Smooth muscle cell of the brain vasculature (primary cell): ENCODE measurements at places on chromosomes 7 and 10.

- DNase-seq: peak; percentile 39
Measured at GRCh38 chr10:121886997-121887622, 40.7 kb downstream of the ATE1 start.

DNA sequence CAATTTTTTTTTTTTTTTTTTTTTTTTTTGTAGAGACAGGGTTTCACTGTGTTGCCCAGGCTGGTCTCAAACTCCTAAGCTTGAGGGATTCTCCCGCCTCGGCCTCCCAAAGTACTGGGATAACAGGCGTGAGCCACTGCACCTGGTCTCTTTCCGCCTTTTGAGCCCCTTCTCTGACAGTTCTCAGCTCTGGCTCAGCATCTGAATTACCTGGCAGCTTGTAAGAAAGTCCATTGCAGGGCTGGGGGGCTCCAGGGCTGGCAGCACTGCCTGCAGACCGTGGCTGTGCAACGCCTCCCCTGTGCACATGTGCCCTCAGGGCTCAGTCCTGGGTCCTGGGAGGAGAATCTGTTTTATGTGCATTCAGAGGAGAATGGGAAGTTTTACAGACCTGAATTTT lies 37.6 kb downstream of the VWA2 start:
- no peak for DNase-seq

DNA sequence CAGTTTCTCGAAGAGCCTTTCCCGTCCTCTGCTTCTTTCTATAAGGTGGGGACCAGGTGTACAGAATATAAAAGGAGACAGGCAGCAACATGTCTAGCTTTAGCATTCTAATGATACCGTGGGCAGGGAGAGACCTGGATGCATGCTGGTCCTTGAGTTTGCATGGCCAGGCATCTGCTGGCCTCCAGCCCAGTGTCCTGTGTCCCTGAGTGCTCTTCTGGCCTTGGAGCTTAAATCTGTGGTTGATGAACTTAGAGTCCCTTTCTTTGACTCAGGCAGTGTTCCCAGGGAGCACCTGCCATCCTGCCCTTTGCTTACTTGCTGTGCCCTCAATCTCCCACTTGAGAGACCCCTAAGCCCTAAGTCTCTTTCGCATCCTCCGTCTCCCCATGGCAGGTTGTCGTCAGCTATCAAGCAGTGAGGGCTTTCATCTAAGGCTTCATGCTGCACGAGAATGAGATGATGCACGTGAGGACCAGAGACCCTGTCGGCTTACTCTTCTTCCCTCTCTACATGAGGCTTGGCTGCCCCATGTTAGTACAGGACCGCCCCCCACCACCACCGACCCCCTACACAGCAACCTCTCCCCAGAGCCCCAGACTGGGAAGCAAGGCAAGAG lies 313.4 kb upstream of the C7orf33 start:
- no peak for DNase-seq

DNA sequence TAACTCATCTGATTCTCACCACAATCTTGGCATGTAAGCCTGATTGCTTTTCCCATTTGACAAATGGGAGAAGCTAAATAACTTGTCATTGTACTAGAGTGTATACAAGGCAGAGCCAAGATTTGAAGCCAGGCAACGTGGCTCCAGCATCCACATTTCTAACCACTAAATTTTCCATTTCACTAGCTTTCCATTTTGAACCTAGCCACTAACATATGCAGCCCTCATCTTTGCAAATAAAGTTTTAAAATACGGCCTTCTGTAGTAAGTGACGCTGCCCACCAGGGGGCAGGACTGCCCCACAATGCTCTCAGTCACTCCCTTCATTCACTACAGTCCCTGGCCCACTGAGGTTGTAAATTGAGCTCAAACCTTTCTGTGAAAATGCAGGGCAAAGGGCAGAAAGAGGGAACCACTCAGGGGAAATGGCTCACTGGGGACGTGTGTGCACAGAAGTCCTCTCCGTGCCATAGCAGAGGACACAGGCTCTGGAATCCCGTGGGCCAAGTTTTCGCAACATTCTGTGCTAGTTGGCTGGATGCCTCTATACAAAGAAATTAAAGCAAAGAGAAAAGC lies 315.7 kb downstream of the TNS3 start:
- DNase-seq: peak; percentile 43

DNA sequence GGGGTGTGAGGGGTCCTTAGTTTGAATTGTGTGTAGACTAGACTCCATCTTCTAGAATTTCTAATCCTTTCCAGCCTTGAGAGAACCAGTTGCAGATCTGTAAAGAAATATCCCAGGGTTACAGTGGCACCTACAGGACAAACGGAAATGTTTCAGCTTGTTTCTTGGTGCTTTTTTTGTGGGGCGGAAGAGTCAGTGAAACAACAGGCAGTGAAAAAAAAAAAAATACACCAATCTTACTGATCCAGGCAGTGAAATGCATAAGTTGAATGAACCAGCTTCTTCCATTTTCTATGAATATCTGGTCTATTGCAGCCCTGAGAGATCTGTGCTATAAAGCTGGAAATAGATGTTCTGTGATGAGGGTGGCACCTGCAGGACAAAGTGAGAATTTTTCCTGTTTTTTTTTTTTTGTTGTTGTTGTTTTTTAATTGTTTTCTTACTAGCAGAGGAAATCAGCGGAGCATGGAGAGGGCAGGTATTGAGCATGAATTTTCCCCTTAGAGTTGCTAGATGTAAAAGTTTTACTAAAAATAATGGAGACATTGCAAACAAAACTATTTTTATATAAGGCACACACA lies 81.9 kb upstream of the DYNC1I1 start:
- DNase-seq: peak; percentile 29

- DNase-seq: no peak
Measured at GRCh38 chr7:91046322-91047089, 217.7 kb upstream of the FZD1 start.

DNA sequence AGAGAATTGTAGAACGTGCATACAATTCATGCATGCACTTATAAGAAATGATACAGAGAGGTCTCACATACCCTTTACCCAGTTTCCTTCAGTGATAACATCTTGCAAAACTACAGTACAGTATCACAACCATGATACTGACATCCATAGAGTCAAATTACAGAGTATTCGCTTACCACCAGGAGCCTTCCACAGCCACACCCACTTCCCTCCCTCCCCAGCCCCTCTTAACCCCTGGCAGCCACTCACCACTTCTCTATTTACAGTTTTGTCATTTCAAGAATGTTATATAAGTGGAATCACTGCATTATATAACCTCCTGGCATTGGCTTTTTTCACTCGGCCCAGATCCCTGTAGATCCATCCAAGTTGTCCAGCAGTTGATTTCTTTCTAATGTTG lies 143.8 kb downstream of the ZNF248 start:
- no peak for DNase-seq

DNA sequence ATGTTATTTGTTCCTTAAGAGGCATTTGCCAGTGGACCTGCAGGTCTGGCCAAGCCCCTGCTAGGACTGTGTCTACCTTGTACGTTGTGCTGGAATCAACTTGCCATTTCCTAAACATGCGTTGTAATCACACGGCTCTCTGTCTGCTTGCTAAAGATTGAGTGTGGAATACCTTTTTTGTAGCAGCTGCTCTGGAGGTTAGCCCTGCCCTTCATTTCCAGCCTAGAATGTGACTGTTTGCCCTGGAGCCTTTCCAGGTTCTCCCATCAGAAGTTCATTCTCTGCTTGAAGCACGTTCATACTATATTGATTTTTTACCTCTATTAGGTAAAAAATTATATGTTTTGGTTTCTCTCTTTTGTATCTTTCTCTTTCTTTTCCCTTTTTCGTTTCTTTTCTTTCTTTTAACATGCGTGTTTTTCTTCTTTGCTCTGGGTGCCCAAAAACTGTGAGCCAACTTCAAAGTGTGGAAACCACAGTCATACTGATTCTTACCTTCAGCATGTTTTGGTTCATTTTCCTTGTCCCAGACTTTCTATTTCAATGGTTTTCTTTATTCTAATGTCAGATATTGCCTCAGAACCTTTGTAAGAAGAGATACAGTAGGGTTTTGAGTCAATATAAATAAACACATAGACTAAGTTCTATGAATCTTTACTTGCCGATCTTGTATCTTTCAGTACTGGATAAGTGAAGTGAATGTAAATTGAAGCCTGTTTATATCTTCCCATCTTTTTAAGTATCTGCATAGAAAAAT lies 111.9 kb upstream of the RPA3 start:
- no peak for DNase-seq

- no peak for DNase-seq
Measured at GRCh38 chr10:57706576-57707299, 561.0 kb downstream of the IPMK start.

DNA sequence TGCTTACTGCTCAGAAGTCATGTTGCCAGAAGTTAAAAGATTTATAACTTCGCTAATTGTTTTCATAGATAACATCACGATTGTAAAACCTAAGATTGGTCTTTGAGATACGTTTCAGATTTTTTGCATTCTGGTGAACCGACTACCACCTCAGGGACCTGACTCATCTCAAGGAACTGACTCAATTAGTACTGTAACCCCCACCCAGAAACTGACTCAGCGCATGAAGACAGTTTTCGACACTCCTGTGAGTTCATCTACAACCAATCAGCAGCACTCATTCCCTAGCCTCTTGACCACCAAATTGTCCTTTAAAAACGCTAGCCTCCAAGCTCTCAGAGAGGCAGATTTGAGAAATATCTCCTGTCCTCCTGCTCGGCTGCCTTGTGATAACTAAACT lies 72.3 kb downstream of the ELMO1 start:
- DNase-seq: no peak

DNA sequence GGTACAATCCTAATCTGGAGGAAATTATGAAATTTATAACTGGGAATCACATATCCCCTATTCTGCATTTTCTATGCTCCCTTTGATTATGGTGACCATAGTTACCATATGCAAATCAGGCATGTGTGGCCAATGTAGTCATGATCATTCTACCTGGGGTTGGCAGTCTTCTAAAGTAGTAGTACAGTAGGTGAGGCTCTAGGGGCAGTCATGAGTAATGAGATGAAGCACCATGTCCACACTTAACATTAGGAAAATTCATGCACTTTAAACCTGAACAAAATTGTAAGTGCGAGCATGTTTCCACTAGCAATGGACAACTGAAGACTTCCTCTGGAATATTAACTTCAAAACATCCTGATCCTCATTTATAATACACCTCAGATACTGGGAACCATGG lies 545.9 kb downstream of the SUGCT start:
- no peak for DNase-seq
